Activated CD8-positive, alpha-beta T cell treated with anti-CD3 and anti-CD28 coated beads, Interleukin-2, amount 10 ng/mL, durations not matched to agents 7 days and 5 days (primary cell): ENCODE measurements at places on chromosomes 2 and 18.
A peak's percentile ranks its signal among the peaks of the same experiment; 100 is the strongest.

- DNase-seq = no peak
These were observed 112.3 kb downstream of the LYPD1 start for GRCh38 chr2:132557694-132558093.

DNA sequence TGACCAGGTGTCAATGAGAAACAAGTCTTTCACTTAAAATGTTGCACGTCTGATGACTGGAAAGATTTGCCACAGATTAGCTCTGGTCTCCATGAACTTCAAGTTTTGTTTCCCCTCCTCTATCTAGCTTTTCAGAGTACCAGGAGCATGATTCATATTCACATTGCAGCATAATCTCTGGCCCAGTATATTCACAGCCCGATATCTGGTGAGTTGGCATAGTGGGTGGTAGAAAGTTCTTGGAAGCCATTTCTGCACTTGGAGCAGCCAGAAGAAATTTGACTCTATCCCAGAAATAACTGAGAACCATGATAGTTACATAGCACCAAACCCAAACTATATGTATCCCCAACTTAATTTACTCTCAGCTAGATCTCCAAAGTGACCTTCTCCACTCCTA is 503.9 kb downstream of the PID1 start:
- no peak for DNase-seq

- no peak for DNase-seq
These were observed 24.2 kb downstream of the LIPG start for GRCh38 chr18:49585781-49586663.

- no peak for DNase-seq
These were observed 87.7 kb downstream of the BCL11A start for GRCh38 chr2:60465736-60466135.

DNA sequence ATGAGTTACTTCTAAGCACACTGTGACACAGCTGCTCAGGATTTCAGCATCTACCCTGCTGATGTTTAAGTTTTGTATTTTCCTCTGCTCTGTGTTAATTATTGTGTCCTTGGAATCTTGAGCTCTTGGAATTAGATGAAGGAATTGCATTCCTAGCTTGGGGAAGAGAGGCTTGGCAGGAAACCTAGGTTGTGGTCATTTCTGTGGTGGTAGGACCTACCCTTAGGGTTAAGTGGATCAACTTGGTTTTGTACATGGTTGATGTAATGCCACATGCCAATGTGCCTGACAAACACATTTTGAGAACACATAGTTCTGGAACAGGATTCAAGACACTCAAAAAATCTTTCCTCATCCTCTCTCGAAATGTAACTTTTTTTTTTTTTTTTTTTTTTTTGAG is 264.5 kb upstream of the MEX3C start:
- no peak for DNase-seq

DNA sequence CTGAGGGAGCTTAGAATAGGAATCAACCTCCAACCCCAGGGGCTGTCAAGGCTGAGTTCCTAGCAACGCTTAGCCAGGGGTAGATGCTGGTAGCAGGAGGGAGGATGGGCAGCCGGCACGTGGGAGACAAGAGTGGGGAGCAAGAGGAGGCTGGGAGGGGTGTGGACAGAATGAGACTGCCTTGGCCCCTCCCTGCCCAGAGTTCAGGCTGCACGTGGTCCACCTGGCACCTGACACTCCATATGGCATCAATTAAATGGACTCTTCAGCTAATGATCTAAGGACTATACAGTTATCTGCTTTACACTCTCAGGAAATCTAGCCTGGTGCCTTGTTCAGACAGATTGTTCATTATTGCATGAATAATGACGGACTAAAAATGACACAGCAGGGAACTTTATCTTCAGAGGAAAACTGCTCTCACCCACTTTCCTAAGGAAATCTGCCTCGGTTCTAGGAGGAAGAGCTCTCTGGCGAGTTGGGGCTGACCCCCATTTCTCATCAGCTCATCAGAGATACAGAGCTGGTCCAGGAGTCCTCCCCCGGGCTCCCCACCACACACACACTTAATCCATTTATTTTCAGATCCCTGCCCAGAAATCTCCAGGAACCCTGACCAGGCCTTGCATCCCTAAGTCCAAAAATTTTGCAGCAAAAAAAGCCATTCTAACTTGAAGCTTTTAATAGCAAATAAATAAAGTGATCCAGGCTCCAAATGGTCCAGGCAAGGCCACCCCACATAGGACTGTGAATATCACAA is 102.1 kb upstream of the CDC42EP3 start:
- DNase-seq = no peak

DNA sequence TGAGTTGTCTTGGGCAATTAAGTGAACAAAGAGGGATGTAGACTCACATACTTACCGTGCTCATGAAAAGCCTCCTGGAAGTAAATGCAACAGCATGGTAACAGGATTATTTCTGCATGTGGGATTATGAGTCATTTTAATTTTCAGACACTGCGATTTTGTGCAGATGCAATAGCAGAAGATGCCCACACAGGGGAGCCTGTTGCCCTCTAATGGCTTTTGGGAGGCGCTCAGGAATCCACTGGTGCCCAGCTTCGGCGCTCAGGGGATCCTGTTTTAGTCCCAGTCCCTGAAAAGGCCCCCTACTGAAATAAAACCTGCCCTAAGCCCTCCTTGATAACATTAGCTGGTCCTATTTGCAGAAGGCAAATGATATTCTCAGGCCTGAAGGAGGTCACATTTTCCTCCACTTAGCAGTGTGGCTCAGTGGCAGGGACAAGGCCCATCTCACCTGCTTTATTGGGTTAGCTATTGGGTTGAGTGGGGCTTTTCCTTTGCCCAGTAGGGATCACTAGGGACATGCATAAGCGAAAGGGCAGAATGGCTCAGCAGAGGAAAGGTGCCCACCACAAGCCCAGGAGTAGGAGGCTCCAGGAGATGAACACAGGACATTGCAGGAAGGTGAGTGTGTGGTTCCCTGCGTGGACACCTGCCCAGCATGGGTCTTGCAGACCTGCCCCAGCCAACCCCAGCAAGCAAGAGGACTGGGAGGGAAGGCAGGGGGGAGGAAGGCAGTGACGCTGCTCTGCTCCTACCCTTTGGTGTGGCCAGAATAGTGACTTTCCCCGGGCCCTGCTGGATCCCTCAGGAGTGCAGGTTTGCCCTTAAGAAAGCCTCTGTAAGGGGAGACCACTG is 26.5 kb upstream of the KCNS3 start:
- peak; percentile 45 for DNase-seq

DNA sequence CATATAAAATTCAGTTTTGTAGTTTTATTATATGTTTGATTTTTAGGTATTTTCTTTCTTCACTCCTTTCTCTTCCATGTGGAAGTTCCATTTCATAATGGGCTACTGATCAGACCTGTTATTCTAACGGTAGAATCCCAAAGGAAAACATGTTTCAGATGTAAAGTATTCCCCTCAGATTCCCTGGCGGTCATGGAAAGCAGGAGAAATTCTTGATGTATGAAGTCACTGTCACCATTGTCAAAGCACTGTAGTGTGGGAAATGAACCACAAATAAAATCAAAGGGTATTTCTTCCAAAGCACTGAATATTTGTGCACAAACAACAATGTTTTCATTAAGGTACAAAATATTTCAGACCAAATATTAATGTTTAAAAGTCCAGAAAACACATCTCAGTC is 237.3 kb upstream of the KLHL14 start:
- DNase-seq = no peak

DNA sequence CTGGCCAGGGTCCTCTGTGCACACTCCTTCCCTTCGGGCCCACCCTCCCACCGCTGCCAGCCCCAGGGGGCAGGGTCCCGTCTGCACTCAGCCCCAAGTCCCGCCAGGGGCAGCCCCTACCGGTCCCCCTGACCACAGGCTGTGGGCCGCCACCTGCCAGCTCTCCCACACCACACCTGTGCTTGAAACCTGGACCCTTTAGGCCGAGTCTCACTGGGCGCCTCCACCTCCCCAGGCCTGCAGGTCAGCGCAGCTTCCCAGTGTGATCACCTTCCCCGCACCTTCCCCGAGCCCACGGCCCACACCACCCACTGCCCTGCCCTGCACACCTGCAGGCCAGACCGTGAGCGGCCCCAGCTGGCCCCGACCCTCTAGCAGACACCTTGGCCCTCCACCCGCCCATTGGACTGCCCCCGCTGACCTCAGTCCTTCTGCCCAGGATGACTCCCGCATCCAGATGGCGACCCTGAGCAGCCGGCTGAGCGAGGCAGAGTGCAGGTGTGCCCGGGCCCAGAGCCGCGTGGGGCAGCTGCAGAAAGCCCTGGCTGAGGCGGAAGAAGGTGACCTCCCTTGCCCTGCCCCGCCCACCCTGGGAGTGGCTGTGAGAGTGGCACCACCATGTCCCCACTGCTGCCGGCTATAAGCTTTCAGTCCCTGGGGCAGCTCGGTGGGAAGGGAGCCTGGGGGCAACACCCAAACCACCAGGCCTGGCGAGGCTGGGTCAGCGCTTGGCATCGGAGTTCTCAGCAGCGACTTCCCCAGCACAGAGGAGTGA is 31.3 kb upstream of the SNED1 start:
- DNase-seq = no peak

GRCh38 chr2:155498106-155498505 is 799.6 kb downstream of the KCNJ3 start:
- DNase-seq = no peak

DNA sequence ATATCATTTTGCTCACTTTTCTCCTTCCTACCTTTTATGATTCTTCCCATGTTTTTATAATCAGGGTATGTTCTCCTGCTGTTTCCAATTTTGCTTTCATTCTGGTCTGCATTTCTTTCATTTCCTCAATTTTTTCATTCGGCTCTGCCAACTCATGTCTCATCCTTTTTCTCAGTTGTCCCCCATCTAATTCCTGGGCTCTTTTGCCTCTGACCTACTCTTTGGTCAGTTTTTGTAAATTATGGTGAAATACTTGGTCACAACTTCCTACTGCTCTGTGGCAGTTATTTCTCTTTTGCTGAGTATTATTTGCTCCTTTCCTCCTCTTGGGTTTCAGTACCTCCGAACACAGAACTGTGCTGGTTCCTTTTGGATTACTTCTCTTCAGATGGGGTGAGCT is 27.5 kb downstream of the MYO7B start:
- DNase-seq = no peak
